ENCODE measurements at places on chromosomes 5 and 9.
A peak's percentile ranks its signal among the peaks of the same experiment; 100 is the strongest.

DNA sequence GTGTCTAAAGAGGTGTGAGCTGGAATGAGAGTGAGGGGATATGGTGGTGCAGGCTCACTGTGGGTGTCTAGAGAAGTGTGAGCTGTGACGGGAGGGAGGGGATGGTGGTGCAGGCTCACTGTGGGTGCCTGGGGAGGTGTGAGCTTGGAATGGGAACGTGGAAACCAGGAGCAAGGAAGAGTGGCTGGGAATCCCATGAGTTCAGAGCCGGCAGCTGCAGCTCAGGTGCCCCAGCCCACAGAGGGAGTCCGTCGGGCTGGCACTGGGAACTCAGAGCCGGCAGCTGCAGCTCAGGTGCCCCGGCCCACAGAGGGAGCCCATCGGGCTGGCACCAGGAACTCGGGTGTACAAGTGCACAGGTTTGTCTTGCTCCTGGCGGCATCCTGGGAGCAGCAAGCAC lies 45.6 kb downstream of the IRX2 start:
- no peak for DNase-seq

GRCh38 chr9:35748242-35748857 lies 678 bp downstream of the GBA2 start:
- DNase-seq = no peak

GRCh38 chr9:107007402-107007801 lies 144.4 kb downstream of the ZNF462 start:
- DNase-seq = no peak

GRCh38 chr5:100505984-100506670 lies 29.0 kb upstream of the FAM174A start:
- DNase-seq = no peak

DNA sequence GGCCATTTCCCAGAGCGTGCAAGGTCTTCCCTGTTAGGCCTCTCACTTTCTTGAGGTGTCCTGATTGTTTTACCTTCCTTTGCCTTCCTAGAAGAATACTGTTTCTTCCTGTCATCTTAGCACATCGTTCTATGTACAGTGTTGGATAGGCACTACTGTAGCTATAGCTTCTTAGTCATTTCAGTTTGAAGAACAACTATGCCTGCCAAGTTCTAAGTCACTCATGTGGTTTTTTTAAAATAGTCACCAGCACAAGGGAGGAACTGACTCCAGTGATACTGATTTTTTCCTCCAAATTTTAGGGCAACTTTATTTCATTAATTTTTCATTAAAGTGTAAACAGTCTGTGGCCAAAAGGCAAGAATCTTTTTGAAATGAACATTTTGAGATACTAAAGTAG lies 122.4 kb upstream of the NR5A1 start:
- DNase-seq = no peak

- DNase-seq = no peak
These were observed 337.0 kb downstream of the TRPM3 start for GRCh38 chr9:70784456-70784855.

- no peak for DNase-seq
These were observed 41.4 kb downstream of the PSIP1 start for GRCh38 chr9:15469406-15469805.

GRCh38 chr5:71859515-71859914 lies 140.4 kb downstream of the CARTPT start:
- no peak for DNase-seq

- no peak for DNase-seq
These were observed 22.1 kb upstream of the PLPP6 start for GRCh38 chr9:4640027-4640426.

DNA sequence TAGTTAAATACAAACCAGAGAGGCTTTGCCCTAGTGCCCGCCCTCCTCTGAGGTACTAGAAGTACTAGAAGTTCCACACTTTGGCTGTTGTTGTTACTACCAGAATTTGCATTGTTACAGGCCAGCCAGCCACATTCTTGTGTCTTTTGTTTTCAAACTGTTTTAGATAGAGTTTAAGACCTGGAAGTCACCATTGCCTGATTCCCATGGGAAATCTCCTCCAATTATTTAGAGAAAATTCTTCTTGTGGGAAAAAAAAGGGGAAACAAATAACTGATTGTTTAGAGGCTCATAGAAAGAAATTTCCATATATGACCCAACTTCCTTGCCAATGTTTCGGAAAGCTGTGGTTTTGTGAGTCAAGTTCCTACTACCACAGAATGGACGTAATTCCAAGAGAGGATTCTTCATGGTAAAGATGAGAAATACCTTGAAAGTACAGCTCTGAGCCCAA lies 252.2 kb downstream of the GOLPH3 start:
- DNase-seq = no peak

- no peak for DNase-seq
These were observed 275.9 kb upstream of the ZNF462 start for GRCh38 chr9:106587042-106587441.

DNA sequence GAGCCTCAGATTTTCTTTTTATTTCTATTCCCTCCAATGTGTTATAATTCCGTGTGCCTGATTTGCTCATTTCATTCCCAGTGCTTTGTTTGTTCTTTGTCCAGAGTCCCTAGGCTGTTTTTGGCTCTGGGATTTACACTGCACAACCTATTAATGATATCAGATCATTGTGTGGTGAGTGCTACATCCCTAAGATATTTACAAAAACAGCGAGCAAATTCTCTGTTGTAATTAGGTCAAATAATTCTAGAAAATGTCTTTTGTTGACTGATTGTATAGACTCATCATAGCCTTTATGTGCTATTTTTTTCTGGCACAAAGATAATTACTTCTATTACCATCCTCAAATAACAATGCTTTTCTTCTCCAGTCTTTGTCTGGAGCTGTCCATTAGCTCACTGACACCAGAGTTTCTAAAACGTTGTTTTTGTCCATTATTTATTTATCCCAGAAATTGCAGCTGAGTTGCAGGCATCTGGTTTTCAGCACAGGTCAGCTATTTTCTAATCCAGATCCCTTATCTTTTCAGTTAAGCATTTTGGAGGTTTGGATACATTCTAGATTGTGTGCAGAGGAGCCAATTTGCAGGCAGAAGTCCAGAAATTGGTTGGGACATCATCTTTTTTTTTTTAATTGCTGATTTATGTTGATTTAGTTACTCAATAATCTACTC lies 379.9 kb upstream of the DMAC1 start:
- no peak for DNase-seq

- DNase-seq = no peak
These were observed 623.7 kb downstream of the EFNA5 start for GRCh38 chr5:107047048-107047447.

GRCh38 chr5:55036477-55036876 lies 12.4 kb downstream of the GZMK start:
- DNase-seq = no peak

DNA sequence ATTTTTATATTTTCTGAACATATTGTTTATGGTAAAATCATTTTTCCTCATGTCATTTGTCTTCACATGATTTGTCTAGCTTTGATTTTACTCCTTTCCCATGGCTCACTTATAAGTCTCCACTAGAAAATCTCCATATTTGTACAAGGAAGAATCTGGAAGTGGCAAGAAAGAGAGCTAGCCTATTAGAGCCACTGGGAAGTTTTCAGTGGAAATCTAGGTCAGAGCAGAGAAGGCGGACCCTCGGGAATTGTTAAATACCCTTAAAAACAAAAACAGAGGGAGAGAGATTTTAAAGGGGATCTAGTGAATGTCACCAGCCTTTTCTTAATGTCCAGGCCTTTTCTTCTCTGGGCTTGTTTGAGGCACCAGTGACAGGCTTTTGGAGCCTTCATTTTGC lies 56.6 kb downstream of the GRAMD2B start:
- DNase-seq = no peak

GRCh38 chr9:94726495-94727191 lies at the start of gene AOPEP:
TSS of gene AOPEP (plus strand) at chr9:94726699. CDS start at chr9:94759784, 33,085 bp downstream.
- DNase-seq = peak; percentile 92

DNA sequence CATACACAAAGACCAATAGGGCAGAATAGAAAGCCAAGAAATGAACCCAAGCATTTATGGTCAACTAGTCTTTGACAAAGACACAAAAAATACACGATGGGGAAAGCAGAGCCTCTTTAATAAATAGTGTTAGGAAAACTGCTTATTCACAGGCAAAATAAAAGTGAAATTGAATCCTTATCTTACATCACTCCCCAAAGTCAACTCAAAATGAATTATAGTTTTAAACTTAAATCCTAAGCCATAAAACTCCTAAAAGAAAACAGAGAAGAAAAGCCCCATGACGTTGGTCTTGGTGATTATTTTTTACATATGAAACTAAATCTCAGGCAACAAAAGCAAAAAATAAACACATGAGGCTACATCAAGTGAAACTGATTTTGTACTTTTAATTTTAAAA lies 46.8 kb downstream of the CHSY3 start:
- no peak for DNase-seq

- DNase-seq = no peak
These were observed 7.4 kb downstream of the CCDC187 start for GRCh38 chr9:136296434-136297015.

DNA sequence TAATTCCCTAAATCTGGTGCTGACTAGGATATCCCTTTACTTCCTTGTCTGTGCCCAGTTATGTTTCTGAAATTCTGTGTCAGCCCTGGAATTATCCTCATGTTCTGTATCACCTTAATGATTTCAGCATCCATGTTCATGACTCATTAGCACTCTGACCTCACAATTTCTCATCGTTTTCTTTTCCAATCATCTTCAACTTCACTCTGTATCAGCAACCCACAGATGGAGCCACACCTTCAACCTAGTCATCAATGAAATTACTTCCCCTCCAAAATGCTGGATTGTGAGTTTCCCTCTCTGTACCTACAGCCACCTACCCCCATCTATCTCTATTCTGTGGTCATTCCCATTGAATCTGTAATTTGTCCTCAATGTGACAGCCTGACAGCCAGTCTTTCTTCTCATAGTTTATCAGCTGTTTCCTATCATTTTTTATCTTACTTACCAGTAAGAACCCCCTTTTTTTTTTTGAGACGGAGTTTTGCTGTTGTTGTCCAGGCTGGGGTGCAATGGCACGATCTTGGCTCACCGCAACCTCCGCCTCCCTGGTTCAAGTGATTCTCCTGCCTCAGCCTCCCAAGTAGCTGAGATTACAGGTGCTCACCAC lies 3.1 kb upstream of the IL6ST start:
- DNase-seq = no peak

GRCh38 chr5:32390819-32391591 lies 53.5 kb downstream of the ZFR start:
- no peak for DNase-seq

DNA sequence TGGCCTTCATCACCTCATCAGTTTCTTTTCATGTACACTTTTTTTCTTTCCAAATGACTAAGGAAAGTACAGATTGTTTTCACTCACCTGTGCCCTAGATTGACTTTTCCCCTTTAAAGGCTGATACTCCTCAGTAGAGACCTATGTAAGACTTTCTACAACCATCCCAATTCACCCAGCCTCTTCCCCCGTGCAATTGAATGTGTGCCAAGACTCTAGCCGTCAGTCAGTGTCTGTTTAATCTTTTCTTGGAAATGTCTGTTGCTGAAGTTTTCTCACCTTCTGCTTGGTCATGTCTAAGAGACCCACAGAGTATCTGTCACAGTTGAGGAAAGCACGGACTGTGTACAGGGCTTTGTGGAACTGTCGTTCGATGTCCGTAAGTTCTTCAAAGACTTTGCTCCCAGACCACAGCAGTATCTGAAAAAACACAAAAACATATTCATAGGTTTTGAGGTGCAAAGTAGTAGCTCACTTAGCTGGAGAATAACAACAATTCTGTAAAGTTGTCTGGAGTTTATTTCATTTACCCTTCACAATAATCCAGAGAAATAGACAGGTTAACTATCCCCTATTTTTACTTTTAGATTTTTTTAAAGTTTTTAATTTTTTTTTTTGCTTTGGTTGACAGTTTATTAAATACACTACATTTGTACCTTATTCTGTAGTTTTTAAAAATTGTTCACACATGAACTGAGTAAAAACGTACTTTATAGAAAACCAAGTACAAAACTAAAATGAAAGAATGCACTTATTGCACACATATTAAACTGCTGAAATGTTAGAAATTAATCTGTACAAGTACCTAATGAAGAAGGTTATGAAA lies 13.6 kb downstream of the PDE6A start:
- no peak for DNase-seq

GRCh38 chr9:88076286-88077070 lies 61.8 kb downstream of the SPATA31C2 start:
- no peak for DNase-seq

GRCh38 chr5:141245250-141245717 lies at the start of gene PCDHB15:
TSS of gene PCDHB15 (plus strand) at chr5:141245395. CDS start at chr5:141245579, 184 bp downstream.
- DNase-seq = no peak

GRCh38 chr9:91362051-91362611 lies 413 bp upstream of the AUH start:
- no peak for DNase-seq

GRCh38 chr9:136950656-136951276 lies 1.3 kb upstream of the LCN12 start:
- no peak for DNase-seq

- DNase-seq = no peak
These were observed 449.6 kb upstream of the CLINT1 start for GRCh38 chr5:158308429-158309025.

DNA sequence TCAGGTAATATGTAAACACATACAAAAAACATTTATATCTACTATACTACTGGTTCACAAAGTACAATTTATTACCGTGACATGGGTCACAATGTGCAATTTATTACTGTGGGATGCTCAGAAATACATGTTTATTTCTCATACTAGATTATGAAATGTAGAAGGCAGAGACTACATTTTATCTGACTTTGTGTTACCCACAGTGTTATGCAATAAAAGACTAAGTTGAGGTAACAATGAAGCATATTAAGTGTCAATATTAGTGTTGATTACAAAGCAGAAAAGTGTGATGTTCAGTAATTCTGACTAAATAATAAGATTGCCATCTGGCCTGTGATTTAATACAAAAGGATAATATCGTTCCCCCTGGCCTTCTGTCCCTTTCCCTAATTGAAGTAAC lies 42.4 kb downstream of the CPLANE1 start:
- no peak for DNase-seq

DNA sequence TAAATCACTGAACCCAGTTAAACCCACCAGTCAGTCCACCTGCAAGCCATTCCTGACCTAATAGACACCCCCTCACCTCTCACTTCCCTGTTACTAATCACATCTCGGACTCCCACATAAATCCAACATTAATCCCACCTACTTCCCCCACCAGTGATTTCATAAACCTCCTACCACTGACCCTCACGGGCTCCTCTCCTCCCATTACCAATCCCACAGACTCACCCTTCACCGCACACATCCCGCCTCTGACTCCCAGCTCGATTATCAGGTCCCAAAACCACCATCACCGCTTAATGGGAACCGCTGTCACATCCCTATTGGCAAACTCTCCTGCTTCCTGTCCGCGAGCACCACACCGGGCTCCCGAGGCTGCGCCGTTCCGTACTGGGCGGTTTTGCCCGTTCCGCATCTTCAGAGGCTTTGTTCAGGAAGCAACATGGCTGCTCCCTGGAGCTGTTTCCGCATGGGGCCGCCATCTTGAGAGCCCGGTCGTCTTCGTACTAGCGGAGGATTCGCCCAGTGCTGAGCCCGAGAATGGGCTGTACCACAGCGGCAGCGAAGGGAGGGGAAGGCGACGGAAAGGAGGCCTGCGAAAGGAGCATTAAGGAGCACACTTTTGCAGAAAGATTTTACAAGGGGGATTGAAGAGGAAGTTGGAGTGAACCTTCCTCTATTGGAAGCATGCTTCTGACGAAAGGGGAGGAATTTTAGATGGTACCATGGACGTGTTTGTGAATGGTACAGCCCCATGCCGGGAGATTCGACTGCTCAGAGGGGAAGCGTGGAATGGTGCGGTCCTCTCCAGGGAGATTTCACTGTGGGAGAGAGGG lies at the start of gene ZNF300:
ZNF300 (minus strand) TSS at position 502 of the 833 bp plus-strand sequence. CDS start 1,825 bp downstream, outside the sequence.
- peak; percentile 5 for DNase-seq

- no peak for DNase-seq
These were observed 112.9 kb downstream of the ST8SIA4 start for GRCh38 chr5:100790170-100790665.
